ENCODE measurements at places on chromosomes 4 and X.

DNA sequence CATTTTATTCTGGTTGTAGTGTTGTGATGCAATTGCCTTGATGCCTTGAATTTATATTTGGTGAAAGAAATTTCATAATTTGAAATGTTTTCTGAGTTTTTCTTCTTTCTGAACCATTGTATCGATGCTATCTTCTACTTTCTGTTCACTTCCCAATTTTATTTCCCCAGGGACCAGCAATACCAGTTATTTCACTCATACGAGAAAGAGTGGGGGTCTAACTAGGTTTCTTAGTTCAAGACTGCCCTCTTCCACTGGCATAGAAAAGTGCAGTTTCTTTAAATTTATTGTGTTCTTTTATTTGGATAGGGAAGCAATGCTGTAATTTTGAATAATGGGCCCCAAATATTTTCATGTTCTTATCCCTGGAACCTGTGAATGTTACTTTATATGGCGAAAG lies 544.0 kb upstream of the ADGRL3 start:
- no peak for DNase-seq

GRCh38 chr4:122701965-122702364 lies 30.5 kb upstream of the BBS12 start:
- no peak for DNase-seq

GRCh38 chrX:154371789-154372300 lies 2.6 kb downstream of the FLNA start:
- DNase-seq: no peak

- DNase-seq: no peak
Observed at GRCh38 chr4:138672393-138672976, 343.1 kb upstream of the NOCT start.

GRCh38 chr4:20711335-20711734 lies 11.1 kb downstream of the PACRGL start:
- no peak for DNase-seq

- no peak for DNase-seq
Observed at GRCh38 chr4:73732759-73733431, 7.5 kb upstream of the CXCL8 start.

- DNase-seq: no peak
Observed at GRCh38 chr4:14379183-14379582, 623.1 kb upstream of the CPEB2 start.

- no peak for DNase-seq
Observed at GRCh38 chrX:40617566-40617965, 5.7 kb upstream of the MPC1L start.

Measured in stimulated activated CD4-positive, alpha-beta T cell treated with anti-CD3 and anti-CD28 coated beads, Interleukin-15, amount 100 ng/mL, for 1 hour (primary cell).